ENCODE measurements at places on chromosomes 1 and 21.

- DNase-seq = no peak
Observed at GRCh38 chr1:117753232-117753631, 147.4 kb downstream of the TENT5C start.

GRCh38 chr1:59346429-59346828 lies 49.5 kb downstream of the FGGY start:
- no peak for DNase-seq

DNA sequence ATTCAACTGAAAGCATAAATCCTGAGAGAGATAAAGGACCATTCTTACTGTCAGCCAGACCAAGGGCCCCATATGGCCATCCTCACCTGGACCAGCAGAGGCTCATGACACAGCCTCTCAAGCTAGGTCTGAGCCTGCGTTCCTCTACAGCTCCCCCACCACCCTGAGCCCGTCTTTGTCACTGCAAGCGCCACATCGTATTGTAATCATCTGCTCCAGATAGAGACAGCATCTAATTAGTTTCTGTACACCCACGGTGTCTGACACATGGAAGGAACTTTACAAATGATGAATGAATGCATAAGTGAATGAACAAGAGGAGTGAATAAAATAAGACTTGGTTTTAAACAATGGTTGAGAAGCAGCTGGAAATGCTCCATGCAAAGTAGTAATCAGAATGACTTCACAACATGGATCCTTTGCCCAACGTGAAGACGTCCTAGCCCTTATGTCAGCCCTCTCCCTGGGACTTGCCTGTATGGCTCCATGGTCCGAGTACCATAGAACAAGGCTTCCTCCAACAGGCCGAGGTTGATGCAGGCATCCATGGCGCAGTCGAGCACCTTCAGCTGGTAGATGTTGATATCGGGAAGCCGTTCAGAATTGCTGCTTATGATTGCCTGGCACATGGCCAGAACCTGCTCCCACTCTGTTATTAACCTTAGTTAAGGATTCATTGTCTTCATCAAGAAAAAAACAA lies 648.9 kb downstream of the SMYD3 start:
- no peak for DNase-seq

DNA sequence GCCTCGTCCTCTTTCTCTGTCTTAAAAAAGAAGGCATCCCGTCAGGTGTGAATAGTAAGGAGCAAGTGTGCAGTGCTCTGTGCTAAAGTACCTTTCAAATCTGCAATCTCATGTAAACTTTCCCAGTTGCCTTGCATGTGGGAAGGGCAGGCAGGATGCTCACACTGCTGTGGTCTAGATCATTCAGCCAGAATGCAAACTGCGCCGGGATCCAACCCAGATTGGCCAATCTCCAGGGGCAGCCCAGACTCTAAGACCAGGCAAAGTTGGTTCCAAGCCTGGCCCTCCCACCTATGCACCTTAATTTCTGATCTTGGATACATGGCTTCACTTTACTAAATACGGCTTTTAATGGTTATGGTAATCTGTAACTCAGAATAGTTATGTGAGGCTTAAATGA lies 3.2 kb upstream of the MAP1LC3C start:
- no peak for DNase-seq

DNA sequence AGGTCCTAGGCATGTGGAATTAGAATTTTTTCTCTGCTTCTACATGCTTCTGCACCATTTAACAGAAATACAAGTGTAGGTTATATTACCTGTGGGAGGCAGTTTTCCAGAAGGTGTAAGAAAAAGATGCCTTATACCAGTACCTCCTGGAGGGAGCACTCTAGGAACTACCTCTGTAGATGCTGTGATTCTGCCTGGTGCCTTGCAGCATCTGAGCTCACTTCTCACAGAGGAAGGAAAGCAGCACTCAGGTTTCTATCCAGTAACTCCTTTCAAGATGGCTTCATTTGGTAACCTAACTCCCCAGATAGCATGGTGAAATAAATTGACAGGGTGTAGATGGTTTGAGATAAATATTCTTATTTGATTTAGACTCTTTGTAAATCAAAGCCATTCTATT lies 50.3 kb downstream of the GIPC2 start:
- no peak for DNase-seq

DNA sequence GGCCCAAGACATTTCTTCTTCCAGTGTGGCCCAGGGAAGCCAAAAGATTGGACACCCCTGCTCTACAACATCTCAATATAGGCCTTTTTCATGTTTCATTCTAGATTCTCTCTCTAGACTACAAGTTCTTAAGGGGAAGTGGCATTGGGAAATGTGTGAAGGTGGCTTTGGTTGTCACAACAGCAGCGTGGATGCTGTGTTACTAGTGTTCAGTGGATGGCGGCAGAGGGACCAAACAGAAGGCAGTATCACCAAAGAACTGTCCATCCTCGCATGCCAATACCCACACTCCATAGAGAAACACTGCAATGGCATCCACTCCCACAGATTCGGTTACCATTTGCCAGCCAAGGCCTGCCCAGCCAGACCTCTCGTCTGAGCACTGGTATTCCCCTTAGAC lies 24.3 kb upstream of the IFNAR2 start:
- DNase-seq = peak; percentile 71

DNA sequence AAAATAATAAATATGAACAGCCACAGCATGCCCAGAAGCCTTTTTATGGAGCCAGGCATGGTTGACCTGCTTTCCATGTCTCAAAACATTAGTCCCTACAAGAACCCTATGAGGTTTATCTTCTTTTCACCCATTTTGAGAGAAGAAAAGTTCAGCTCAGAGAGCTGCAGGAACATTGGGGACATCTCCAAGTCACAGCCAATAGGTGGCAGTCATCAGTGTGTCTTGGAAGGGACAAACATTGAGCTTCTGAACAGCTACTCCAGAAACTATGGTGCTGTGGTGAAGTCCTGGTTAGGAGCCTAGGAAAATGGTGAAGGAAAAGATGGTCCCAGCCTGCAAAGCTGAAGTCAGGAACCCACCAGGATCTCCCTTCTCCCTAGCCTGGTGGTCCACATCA lies 73.6 kb downstream of the JMJD4 start:
- DNase-seq = no peak

- no peak for DNase-seq
Observed at GRCh38 chr21:32189688-32190483, 89.0 kb downstream of the MIS18A start.

GRCh38 chr1:45569571-45569961 lies 14.3 kb upstream of the NASP start:
- DNase-seq = no peak

GRCh38 chr1:11543796-11544195 lies 64.8 kb downstream of the DISP3 start:
- DNase-seq = no peak

DNA sequence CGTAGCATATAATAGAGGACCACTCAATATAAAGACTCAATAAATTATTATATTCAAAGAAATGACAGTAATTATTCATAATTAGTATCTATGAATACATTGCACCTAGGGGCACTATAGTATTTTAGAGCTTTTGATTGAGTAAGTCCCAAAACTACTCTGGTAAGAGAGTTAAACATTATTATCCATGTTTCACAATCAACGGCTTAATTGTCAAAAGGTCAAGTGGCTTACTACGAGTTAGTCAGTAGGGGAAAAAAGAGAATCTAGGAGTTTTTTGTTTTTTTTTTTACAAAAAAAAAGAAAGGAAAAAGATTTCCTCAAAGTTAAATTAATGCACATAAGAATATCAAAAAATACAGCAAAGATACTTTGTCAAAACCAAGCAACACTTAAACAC lies 20.4 kb upstream of the LAMC1 start:
- no peak for DNase-seq

DNA sequence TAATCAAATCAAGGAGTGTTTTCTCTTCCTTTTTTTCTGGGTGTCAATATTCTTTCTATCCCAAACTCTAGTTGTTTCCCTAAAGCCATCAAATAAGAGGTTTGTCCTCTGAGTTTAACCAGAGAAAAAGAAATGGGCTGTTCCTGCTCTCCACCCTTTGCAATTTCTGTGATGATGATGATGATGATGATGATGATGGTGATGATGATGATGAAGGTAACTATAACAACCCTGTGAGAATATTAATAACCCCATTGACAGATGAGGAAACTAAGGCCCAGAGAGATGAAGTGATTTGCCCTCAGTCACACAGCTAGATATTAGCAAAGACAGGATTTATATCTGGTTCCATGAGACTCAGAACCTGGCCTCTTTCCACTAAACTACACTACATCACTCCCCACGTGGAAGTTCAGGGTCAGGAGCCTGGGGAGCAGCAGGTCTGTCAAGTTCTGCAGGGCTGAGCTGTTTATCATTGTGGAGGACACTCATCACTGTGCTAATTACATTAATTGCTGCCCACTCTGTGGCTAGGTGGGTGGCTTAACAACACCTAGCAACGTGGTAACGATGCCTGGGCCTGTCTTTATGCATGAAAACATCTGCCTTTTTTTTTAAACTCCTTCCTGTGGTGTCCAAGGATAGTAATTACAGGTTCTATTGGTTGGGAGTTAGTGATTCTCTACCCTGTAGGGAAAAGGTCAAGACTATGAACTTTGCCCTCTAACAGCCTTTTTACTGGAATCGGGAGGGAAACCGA lies 19.0 kb upstream of the JUN start:
- DNase-seq = no peak

Data from CD4-positive, alpha-beta T cell treated with Interleukin-15 for 1 hour (primary cell).